ENCODE measurements at places on chromosomes 16 and 17.

GRCh38 chr16:48082516-48082915 lies 73.3 kb downstream of the ABCC12 start:
- no peak for DNase-seq

GRCh38 chr16:84476401-84476800 lies 28.1 kb downstream of the MEAK7 start:
- no peak for DNase-seq

DNA sequence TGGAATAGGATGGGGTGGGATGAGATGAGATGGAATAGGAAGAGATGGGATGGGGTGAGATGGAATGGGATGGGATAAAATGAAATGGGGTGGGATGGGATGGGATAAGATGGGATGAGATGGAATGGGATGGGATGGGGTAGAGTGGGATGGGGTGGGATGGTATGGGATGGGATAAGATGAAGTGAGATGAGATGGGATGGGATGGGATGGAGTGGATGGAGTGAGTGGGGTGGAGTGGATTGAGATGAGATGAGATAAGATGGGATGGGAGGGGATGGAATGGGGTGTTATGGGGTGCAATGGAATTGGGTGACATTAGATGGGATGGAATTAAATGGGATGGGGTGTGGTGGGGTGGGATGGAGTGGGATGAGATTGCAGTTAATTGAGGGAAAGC lies 279.2 kb upstream of the CDH5 start:
- DNase-seq: no peak

DNA sequence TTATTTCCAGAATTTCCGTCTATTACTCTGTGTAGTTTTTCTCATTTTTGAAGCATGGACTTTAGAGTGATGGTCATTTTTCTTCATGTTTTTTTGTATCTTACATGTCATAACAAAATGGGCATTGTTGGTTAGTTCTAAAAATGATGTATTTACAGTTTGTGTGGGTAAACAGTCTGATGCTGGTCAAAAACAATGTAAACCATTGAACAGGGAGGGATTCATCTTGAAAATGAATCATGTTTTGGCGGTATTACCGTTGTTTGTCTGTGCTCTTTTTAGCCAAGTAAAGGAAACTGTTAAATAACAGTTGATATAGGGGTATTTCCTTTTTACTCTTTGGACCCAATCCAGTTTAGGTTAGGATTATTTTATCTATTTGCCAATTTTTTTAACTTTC lies 315.8 kb downstream of the BCAS3 start:
- DNase-seq: no peak

- no peak for DNase-seq
Measured at GRCh38 chr17:44005527-44006271, 1.3 kb downstream of the NAGS start.

GRCh38 chr17:47604598-47604927 lies 45.2 kb upstream of the KPNB1 start:
- no peak for DNase-seq

DNA sequence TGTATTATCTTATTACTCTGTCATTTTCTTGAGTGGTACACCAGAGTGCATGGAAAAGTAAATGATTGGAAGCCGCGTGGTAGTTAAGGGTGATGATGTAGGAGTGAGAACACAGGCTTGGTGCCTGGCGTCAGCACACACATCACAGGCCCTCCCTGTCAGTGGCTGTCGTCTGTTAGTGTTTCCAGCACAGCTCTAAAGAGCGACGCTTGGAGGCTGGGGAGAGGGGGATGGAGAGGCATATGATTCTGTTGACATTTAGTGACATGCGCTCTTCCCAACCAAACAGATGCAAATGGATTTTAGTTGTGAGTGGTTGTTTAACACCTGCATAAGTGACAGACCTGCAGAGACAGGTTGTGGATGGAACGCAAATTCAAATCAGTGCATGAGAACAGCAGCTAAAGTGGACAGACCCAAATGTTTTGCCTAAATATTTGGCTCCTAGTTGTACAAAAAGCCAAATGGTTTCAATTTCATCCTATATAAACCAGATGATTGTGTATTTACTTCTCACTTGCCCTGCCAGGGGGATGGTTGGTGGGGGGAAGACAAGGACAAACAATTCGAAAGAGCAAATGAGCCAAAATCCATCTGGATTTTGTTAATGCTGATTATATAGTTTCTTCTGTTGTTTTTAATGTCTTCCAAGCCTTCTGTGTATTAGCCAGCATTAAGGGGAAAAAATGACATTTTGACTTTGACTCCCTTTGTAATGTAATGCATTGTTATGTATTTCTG lies 222.3 kb downstream of the WWOX start:
- no peak for DNase-seq
